Endothelial cell (in vitro differentiated cells): ENCODE measurements at places on chromosomes 11 and 22.
A peak's percentile ranks its signal among the peaks of the same experiment; 100 is the strongest.

DNA sequence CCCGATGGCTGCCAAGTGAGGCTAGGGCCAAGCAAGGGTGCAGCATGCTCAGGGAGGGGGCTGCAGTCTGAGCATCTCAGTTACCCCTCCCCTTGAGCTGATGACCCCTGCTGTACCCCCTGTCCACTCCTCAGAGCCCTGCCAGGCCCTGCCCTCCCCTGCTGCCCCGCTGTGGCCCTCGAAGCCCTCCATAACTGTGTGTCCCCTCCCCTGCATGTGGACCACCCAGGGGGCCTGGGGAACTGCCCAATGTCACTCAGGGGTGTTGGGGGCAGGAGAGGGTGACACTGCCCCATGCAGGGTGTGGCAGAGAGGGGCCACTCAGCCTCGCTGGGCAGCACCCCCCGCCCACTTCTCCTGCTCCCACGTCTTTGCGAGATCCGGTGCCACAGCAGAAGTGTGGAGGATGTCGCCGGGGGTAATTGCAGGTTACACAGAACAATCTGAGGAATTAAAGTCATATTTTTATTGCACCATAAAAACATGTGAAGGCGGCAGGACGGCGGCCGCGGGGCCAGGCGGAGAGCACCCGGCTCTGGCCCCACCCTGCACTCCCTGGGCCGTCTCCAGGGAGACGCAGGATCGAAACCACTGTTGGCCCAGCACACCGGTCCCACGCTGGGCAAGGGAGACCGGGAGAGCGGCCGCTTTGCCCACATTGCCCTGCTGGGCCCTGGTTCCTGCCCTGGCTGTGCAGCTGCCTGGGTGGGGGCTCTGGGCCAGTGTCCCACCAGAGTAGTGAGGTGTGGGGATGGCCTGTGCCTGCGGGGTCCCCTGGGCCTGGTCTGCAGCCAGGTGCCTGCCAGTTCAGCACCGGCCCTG, 18.7 kb upstream of the GNB1L start:
- no peak for DNase-seq

- no peak for DNase-seq
Observed at GRCh38 chr11:25576320-25576719, 755.6 kb upstream of the ANO3 start.

- DNase-seq = no peak
Observed at GRCh38 chr11:14687943-14688627, 44.5 kb downstream of the PDE3B start.

DNA sequence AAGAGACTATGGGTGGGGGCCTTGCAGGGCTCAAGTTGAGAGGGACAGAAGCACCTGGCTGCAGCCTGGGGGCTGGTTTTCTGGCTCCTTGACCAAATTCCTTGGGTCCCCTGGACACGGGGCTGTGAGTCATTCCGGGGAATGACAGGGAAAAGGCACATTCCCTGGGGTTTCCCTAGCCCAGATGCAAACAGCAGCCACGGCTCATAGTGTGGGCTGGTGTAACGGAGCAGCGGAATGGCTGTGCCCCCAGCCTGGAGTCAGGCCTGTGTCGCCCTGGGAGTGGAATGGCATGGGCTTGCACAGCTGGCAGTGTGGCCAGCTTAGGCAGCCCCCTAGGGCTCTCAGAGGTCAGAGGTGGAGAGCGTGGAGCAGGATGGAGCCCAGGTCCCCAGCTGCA, 77.6 kb upstream of the KCNQ1OT1 start:
- peak; percentile 1 for DNase-seq

DNA sequence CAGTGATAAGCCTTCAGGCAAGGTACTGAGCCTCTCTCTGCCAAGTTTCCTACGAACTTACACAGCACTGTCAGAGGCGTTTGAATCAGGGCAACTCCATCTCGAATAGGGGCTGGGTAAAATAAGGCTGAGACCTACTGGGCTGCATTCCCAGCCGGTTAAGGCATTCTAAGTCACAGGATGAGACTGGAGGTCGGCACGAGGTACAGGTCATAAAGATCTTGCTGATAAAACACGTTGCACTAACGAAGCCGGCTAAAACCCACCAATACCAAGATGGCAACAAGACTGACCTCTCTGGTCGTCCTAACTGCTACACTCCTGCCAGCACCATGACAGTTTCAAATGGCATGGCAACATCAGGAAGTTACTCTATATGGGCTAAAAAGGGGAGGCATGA, 20.4 kb upstream of the POGLUT3 start:
- DNase-seq = no peak

DNA sequence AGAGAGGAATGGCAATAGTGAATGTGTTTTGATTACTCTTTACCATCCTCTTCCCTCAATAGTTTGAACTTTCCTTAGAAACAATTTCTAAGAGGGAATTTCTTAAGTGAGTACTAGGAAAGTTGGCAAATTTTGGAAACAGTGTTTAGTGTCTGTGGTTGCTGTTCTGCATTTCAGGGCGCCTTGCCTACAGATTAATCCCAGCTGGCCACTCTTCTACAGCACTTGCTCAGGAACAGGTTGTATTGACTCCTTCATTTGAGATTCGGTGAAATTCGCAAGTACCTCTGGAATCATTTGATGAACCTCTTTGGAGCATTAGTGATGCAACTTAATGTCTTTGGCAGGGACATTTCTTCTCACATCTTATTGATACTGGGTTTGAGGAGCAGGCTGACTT, 28.3 kb downstream of the JAM3 start:
- DNase-seq = no peak

- no peak for DNase-seq
Observed at GRCh38 chr11:95085117-95085816, 4.4 kb upstream of the ENDOD1 start.

DNA sequence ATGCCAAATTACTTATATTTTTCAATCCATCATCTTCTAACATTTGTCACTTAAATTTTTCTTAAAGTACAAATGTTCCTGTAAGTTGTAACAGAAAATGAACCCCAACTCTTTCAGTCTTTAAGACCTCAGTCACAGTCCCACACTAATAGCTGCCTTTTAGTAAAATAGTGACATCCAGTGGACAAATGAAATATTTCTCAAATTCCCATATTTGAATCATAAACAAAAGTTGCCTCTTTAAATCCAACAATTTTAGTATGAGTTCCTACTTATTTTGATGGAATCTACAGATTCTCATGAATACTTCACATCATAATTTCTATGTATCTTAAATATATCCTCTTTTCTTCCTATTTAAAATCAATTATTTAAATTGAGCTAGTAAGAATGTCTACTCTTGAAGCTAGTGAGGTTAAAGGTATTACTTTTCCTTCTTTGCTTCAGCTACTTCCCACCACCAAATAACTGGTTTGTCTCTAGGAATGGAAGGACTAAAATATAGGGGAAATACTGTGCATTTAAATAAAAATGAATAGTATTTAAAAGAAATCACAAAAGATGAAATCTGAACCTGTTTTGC, 9.2 kb downstream of the LIN7C start:
- no peak for DNase-seq

GRCh38 chr11:11267312-11267711, 85.7 kb downstream of the CSNK2A3 start:
- DNase-seq = no peak

- DNase-seq = no peak
Observed at GRCh38 chr11:120343429-120343828, 7.2 kb downstream of the ARHGEF12 start.

GRCh38 chr22:41939981-41940831, 6.7 kb downstream of the CENPM start:
- DNase-seq = peak; percentile 4

DNA sequence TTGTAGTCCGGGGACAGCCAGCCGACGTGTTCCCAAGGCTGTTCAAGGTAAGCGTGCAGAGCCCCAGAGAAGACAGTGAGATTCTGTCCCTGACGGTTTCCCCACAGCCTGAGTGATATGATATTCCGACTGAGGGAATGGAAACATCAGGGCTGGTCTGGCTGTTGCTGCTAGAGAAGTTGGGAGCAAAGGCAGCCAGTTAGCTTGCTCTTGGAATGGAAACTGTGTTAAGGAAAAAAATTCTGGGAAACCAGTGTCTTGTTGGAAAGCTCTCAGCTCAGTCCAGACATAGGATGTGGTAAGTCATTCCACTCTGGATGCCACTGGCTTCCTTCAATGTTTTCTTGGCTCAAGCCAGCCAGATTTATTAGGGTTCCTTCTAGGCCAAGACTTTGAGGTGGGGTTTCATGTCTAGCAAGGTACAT, 8.8 kb downstream of the CRY2 start:
- DNase-seq = no peak

DNA sequence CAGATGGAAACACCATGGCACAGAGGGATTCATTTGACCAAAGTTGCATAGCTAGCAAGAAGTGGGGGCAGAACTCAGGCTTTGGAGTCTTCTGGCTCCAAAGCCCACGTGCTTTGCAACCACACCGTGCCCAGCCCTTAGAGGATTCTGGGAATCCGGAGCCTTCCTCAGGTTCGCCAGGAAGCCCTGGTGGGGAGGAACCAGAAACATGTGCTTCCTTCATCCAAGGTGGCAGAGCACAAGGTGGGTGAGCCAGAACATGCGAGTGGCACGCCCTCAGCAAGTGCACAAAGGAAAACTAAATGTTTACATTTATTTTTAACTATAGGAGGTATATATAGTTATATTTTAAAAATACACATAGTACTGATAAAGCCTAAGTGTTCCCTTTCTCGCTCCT, 151.9 kb upstream of the NECTIN1 start:
- no peak for DNase-seq

- no peak for DNase-seq
Observed at GRCh38 chr11:79189055-79189454, 251.8 kb downstream of the TENM4 start.

GRCh38 chr11:36605221-36606216, 7.5 kb upstream of the RAG2 start:
- no peak for DNase-seq
